ENCODE measurements at places on chromosomes 12 and 14.

DNA sequence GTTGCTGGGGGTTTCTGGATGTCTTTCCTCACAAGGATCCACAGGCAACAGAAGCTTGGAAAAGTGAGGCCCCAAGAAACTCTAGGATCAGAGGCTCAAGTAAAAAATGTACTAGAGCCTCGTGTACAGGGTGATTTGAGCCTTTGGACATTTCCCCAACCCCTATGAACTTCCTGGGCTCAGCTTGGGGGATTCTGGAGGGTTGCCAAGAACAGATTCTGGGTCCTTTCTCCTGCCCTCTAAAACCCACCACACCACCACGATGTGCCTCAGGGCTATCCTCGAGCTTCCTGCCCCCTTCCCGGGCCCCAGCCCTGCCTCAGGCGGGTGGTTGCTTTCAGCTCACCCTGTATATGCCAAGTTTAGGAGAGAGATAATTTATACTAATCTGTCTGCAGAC is 583 bp downstream of the FAM186B start:
- DNase-seq, result no peak

DNA sequence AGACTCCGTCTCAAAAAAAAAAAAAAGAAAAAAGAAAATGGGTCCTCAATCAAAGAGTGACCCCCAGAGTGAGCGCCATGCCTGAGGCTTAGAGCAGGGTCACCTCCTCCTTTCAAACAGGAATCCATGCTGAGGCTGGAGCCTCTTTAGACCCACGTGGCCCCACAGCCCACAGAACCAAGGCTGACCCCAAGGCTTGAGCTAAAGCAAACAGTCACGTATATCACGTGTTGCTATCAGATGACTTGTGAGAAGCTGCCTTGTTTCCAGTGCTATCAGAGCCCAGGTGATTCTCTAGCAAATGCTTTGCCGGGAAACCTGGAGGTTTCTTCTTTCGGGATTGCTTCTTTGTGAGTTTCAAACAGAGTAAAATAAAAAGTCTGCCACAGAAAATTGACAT is 31.7 kb upstream of the DYNC1H1 start:
- no peak for DNase-seq

GRCh38 chr12:128474916-128475315 is 207.9 kb downstream of the TMEM132C start:
- DNase-seq, result no peak

GRCh38 chr14:96895658-96896271 is 98.6 kb downstream of the VRK1 start:
- no peak for DNase-seq

- DNase-seq, result no peak
These were observed at the start of gene HOXC6 for GRCh38 chr12:54028314-54029201. Gene HOXC6, plus strand, starts transcription at chr12:54028440. Its CDS starts 82 bp downstream, at chr12:54028522.

- no peak for DNase-seq
These were observed 107.9 kb upstream of the PLEKHA5 start for GRCh38 chr12:19021646-19022045.

DNA sequence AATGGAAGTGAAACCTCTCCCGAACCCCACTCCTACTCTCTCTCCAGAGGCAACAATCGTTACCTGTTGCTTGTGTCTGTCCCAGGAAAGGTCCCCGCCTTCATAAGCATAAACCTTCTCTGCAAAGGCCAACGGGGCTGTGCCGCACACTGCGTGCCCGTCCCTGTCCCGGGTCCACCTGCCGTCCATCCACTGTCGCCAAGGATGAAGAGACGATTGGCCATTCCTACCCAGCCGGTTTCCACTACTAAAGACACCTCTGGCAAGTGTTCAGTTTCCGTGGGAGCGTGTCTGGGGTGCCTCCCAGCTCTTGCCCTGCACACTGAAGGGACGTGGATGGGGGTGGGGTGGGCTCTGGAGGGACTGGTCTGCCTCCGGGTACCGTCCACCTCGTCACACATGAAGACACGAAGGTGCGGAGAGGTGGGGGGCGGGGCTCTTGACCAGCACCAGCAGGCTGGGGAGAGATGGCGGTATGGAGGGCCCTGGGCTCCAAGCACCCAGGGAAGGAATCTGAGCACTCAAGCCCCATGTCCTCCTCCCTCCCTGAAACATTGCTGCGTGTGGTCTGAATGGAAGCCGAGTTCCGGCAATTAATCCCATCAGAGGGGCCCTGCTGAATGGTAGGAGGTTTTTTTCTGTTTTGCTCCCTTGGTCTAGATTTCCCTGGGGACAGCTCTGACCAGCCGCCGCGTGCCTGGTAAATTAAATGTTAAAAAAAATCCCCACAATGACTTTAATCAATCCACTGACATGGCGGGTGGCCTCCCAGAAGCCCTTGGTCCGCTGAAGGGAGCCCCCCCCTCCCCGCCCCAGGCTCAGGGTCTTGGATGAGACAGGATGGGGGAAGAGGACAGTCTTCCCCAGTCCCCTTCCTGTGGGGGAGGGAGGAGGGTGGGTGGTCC is 4.1 kb upstream of the KIF26A start:
- no peak for DNase-seq

GRCh38 chr14:94880106-94880505 is 110.2 kb upstream of the GSC start:
- DNase-seq, result no peak

Measured in suppressor macrophage (primary cell).